ENCODE measurements at places on chromosomes 11 and 22.

- DNase-seq = no peak
These were observed 4.4 kb upstream of the CATSPERZ start for GRCh38 chr11:64295760-64296159.

DNA sequence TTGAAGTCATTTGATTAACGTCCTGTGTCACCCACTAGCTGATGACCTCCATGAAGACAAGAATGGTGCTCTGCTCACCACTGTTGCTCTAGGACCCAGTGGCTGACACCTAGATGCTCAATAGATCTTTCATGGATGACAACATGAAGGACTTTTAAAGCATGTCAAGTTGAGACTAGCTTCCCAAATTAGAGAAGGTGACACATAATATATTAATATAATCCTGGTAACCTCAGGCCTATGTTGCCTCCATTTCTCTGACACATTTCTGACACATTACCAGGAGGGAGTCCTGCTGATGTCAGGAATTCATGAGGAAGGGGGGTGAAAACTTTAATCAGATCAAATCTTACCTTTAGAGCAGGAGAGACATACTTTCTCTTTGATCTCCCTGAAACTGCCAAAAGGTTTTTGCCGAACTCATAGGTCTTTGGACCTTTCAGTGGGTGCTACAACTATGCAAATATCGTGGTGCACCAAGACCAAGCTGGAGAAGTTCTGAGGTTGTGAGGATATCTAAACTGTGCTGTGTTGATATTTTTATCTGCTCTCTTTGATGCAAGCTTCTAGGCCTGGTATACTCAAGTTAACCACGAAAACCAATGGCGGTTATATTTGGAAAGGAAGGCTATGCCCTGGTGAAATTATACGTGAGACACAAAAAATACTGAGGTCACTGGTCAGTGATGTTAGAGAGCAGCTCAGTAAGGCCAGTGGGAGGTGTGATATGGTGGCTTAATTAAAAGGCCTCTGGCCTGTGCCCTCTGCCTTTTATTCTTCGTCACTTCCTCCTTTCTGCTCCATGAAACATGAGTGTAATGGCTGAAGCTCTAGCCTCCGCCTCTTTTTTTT is 13.2 kb upstream of the AMPD3 start:
- DNase-seq = no peak

GRCh38 chr22:24465566-24465965 is 29.6 kb upstream of the UPB1 start:
- DNase-seq = no peak

DNA sequence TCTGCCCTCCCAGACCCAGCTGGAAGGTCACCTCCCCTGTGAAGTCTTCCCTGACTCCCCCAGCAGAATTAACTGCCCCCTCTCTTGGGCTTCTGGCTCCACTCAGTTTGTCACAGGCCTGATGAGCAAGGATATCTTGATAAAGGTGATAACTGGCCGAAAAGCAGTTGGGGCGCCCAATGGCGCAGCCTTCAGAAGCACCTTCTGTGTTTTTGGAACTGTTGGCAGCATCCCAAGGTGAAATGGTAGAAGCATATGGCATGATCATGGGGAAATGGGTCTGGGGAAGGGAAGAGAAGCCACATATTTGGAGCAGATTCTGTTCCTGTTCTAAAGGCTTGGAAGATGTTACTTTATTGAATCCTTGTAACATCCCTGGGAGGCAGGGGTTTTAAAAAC is 2.8 kb upstream of the TAB1 start:
- no peak for DNase-seq

- no peak for DNase-seq
These were observed 76.0 kb downstream of the PACSIN2 start for GRCh38 chr22:42938976-42939375.
